ENCODE measurements at places on chromosomes 11 and 22.

GRCh38 chr22:22034469-22035132 lies 52.0 kb upstream of the TOP3B start:
- DNase-seq: no peak

GRCh38 chr22:48864748-48865147 lies 962.9 kb downstream of the BRD1 start:
- peak; percentile 34 for DNase-seq

- no peak for DNase-seq
Measured at GRCh38 chr11:38562562-38562961, 1964.5 kb upstream of the RAG2 start.

- DNase-seq: no peak
Measured at GRCh38 chr11:12134236-12134585, 23.8 kb downstream of the MICAL2 start.

DNA sequence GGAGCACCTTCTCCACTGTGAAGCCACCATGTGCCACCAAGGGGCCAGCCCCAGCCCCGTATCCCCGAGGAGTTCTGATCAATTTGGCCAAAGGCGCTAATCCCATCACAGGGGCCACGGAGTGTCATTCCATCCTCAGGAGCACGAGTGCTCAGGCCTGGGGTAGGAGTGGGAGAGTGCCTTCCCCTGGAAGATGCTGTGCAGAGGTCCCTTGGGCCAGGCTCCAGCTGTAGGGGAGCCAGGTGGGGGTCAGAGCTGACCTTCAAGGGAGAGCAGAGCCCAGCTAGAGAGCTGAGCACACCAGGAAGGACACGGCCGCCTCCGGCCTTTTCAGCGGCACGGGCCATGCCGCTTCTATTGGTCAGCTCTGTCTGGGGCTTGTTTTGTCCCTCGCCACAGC lies 1459.9 kb downstream of the BRD1 start:
- DNase-seq: no peak

DNA sequence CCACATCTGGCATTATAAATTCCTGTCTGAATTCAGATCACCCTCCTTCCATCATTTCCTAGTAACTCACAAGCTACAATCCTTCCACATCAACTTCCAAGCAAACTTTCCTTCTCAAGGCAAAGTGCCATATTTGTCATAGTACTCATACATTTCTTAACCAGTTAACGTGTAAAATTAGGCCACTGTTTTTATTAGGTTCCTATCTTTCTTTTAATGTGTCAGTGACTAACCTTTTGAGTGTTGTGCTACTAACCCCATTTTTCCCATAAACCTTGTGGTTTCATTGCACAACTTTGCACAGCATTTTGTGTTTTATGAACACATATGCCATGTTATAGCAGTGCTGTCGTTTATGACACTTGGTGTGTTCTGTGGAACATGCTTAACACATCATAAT lies 90.1 kb downstream of the KIF18A start:
- DNase-seq: no peak

GRCh38 chr22:36863281-36863680 lies 2.5 kb downstream of the NCF4 start:
- no peak for DNase-seq

DNA sequence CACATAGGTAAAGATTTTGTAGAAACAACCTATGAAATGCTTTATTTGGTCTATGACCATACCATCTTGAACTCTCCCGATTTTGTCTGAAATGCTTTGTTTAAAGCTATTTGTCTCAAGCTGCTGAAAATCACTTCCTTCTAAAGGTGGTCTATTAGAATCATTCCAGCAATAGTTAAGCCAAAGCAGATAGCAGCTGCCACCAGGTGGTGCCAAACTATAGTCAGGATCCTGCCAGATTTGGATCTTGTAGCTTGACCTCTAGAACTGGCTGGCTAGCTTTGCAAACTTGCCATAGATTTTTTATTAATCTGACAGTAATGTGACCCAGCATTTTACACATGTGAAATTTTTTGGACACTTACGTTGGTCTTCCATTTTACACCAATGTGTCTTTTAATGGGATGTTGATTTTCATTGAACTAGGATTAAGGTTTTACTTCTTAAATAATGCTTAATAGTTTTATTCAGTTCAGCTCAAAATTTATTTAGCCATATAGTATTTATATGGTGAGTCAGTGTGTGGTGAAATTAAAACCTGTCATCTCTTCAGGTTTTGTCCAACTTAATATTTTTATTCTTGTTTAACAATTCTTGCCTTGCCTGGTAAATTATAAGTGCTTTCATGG lies 19.7 kb downstream of the CTR9 start:
- DNase-seq: peak; percentile 76

DNA sequence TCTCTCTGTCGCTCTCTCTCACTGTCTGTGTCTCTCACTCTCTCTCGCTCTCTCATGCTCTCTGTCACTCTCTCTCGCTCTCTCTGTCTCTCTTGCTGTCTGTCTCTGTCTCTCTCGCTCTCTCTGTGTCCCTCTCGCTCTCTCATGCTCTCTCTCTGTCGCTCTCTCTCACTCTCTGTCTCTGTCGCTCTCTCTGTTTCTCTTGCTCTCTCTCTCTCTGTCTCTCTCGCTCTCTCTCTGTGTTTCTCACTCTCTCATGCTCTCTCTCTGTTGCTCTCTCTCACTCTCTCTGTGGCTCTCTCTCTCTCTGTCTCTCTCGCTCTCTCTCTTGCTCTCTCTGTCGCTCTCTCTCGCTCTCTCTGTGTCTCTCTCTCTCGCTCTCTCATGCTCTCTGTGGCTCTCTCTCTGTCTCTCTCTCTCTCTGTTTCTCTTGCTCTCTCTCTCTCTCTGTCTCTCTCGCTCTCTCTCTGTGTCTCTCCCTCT lies 33.2 kb upstream of the BRSK2 start:
- no peak for DNase-seq

DNA sequence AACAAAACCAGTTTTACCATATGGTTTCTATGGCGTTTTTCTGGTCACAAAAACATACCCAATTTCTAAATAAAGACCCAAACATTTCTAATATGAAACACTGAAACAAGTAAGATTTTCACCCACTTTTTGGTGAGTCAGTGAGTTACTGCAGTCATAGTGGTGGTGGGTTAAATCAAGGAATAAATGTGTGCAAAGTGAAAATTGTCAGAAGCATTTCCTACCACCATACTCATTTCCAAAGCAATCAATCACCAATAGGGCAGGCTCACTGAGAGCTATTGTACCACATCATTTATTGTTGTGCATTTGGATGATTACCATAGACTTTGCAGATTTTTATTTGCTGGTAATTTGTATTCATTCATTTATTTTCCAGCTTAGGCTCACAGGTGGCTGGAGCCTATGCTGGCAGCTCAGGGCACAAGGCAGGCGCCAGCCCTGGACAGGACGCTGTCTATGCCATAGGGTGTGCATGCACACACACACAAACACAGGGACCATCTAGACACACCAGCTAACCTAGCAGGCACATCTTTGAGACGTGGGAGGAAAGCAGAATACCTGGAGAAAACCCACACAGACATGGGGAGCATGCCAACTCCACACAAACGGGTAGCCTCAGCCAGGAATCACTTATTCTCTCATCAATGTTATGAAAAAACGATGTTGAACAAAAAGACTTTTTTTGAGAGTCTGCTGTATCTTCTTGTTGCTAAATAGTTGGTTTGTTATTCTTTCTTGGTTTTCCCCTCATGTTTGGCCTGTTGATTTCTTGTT lies 5.1 kb downstream of the FAM118B start:
- no peak for DNase-seq

DNA sequence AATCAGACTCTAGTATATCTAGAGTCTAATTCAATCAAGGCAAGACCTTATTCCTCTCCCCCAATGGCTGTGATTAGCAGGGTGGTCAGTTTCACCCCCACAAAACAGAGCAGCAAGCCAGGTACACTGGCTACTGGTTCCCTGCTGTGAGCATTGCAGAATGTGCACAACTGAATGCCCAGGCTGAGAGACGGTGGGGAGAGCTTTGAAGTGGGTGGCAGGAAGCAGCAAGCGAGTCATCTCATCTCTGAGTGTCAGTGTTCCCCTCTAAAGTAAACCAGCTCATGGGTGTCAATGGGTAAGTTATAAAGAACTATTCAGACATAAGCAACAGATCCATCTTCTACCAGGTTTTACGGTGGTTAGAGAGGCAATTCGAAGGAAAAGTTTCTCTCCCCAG lies 37.6 kb downstream of the GAB4 start:
- DNase-seq: no peak

- no peak for DNase-seq
Measured at GRCh38 chr11:131756479-131757110, 386.2 kb downstream of the NTM start.

DNA sequence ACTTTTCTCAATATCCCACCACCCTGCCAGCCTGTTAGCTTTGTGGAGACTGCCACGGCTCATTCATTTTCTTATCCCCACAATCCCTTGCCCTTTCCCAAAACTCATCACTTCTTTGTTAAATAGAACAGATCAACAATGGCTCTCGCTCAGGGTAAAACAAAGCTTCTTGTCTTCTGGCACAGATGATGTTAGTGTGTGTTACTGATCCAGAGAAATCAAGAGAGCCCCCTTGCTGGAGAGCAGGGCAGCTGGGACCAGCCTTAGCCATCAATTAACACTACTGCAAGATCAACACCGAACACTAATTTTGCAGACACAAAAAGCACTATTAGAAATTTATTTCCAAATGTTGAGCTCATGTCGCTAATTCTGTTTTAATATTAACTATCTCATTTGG lies 420.9 kb downstream of the TENM4 start:
- DNase-seq: no peak

- no peak for DNase-seq
Measured at GRCh38 chr11:9784602-9785315, 120.9 kb downstream of the SWAP70 start.

DNA sequence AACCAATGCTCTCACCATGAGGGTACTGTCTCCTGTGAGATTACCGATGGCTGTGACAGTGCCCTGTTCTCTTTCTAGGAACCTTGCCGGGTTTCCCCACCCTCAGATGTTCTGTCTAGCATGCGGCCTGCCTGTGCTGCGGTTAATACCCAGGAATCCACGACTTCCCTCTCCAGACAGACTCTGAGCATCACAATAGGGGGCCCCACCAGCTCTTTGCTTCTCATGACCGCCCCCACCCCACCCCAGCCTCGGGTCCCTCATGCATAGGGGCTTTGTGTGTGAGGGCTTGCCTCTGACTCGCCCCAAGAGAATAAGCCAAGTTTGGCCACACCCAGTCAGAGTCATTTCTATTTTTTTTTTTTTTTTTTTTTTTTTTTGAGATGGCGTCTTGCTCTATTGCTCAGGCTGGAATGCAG lies 10.3 kb downstream of the PARVG start:
- DNase-seq: no peak

- DNase-seq: no peak
Measured at GRCh38 chr11:46066335-46066734, 54.9 kb downstream of the PHF21A start.

Measured in dorsolateral prefrontal cortex (tissue), 122 donors.